ENCODE measurements at places on chromosomes 7 and 10.

GRCh38 chr7:45191396-45191795, 33.8 kb downstream of the RAMP3 start:
- no peak overlapping the region for H3K4me3 ChIP-seq
- DNase-seq = no peak
- no peaks in the 10 kb centered on the region for H3K27me3 ChIP-seq
- H3K4me1 ChIP-seq = no peaks in the 10 kb centered on the region
- no peaks in the 10 kb centered on the region for H3K36me3 ChIP-seq

DNA sequence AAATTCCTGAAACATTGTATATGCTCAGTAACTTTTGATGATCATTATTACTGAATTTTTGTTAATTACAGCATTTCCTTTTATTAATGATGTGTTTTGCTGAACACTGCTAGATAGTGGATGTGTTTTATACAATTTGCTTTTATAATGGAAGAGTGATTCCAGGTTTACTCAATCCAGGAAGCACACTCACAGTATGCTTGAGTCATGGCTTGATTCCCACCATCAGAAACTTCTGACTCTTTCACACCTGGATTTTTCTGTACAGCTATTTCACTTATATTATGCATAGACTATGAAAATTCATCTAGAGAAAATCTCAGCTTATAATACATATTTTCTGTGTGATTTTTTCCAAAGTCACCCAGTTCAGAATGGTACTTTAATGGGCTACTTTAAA, 1040.9 kb downstream of the GRM8 start:
- H3K4me3 ChIP-seq = no peak overlapping the region
- no peaks in the 10 kb centered on the region for H3K36me3 ChIP-seq
- H3K27ac ChIP-seq = no peak overlapping the region

- no peaks in the 10 kb centered on the region for H3K27me3 ChIP-seq
- no peaks in the 10 kb centered on the region for H3K4me1 ChIP-seq
- H3K36me3 ChIP-seq = no peaks in the 10 kb centered on the region
- H3K4me3 ChIP-seq = no peak overlapping the region
Observed at GRCh38 chr7:4015371-4015770, 666.7 kb upstream of the FOXK1 start.

GRCh38 chr7:37494926-37495325, 46.3 kb upstream of the ELMO1 start:
- DNase-seq = no peak
- H3K4me3 ChIP-seq = no peak overlapping the region
- no peak overlapping the region for H3K27ac ChIP-seq
- no peaks in the 10 kb centered on the region for H3K27me3 ChIP-seq

Data from tibial nerve (tissue), 4 donors.